Inflammatory macrophage (primary cell): ENCODE measurements at places on chromosomes 11 and 22.

DNA sequence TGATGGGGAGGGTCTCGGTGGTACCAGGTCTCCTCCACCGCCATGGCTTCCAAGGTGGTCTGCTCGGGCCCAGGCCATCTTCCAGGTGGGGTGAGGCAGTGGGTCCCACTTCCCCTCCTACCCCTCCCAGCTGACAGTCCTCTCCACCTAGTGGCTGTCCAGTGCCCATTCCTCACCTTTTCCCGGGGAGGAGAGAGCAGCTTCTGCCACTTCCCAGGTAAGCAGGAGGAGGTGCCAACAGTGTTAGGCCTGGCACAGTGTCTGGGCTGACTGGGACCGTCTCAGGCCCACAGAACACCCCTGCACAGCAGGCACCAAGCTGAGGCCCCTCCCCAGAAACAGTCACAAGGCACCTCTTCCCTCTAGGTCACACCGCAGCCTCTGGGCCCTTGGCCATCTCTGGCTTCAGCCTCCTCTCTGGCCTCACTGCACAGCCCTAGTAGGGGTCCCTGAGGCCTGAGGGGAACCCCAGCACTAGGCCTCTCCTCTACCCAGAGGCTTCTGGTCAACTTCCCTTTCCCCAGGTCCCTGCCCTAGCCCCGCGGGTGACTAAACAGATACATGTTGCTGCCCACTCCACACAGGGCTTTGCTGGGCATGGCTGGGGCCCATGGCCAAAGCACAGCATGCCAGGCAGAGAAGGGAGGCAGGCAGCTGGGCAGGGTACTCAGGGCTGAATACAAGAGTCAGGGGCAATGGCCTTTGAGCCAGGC is 2.3 kb upstream of the ANKRD13D start:
- DNase-seq: peak; percentile 87

- DNase-seq: peak; percentile 68
Measured at GRCh38 chr11:118438314-118438931, 2.1 kb downstream of the KMT2A start.

DNA sequence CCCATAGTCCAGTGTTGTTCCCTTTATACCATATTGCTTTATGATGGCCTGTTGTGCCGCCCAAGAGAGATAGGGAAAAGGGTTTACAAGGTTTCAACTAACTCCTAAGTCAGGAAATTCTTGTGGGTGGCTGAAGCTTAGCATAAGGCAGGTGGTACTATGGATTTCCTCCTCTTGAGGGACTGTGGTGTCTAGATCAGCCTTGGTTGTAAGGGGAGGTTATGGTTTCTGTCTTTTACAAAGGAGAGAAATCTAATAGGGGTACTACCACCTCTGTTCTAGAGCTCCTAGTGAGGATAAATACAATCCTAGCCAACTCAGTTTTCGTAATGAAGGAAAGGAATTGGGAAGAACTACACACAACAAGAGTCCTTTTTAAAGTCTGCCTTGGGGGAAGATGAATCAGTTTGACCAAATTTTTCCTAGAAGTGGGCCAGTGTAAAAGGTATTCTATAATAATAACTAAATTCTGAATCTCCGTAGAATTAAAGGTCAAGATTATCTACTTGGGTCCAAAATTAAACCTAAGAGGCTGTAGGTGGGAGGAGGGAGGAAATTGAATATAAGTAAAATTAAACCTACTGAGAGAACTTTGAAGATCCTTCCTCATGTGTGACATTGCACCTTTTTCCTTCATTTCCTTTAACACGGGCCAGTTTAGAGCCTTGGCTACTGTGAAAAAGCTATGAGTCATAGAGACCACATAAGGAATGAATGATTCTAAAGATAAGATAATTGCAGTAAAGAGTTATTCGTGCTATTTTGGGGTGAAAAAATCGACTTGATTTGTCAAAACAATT is 17.2 kb downstream of the DLAT start:
- no peak for DNase-seq

GRCh38 chr11:587978-588380 is 11.7 kb downstream of the PHRF1 start:
- peak; percentile 92 for DNase-seq

DNA sequence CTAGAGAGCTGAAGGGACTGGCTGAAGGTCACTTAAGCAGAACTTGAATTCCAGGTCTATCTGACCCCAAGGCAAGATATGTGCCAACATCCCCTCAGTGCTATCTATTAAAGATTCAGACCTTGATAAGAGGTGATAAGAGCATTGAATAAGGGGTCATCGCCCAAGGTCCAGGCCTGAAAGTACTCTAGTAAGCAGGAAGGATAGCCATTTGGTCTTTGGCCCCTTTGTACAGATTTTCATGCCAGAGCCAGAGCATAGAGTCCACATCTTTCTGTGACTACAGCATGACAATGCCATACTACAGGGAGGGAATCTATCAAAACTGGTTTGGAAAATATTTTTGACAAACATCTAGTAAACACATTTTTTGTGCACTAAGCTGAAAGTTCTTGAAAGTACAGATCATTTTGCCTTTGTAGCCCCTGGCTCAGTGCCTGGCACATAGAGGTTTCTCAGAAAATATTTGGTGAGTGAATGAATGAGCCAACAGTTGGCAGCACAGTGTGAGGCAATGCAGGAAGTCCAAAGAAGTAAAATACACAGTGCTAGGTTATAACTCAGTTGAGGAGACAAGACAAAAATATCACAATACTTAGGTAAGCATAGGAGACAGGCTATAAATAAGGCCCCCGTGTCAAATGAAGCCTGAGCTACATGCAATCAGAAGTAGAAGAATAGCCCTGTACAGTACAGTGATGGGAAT is 15.1 kb upstream of the RRAS2 start:
- no peak for DNase-seq

- DNase-seq: no peak
Measured at GRCh38 chr11:16895306-16895705, 118.9 kb downstream of the PLEKHA7 start.

- DNase-seq: no peak
Measured at GRCh38 chr22:37455896-37456295, 28.6 kb upstream of the ELFN2 start.
